Natural killer cell treated with Interleukin-12 subunit alpha and Interleukin-12 subunit beta and Interleukin-15 and Interleukin-18, amount 100 ng/mL, for 72 hours (primary cell): ENCODE measurements at places on chromosomes 3 and 15. TPM values are rescaled to one million over a fixed set of nuclear protein-coding genes. Genes with fewer than 3 reads are reported as not detected.
A peak's percentile ranks its signal among the peaks of the same experiment; 100 is the strongest.

DNA sequence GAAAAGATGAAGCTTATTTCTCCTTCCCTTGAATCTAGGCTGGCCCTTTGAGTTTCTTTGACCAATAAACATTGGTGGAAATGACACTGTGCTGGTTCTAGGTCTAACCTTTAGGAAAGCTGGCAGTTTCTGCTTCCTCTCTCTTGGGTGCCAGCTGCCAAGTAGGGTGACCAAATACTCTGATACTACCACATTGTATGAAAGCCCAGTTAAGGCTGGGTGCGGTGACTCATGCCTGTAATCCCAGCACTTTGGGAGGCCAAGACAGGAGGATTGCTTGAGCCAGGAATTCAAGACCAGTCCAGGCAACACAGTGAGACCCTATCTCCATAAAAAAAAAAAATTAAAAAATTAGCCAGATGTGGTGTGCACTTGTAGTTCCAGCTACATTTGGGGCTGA is 320.7 kb downstream of the ZNF621 start:
- H3K27me3 ChIP-seq, result peaks cover 8% of the 10 kb centered on the region
- peaks cover 3% of the 10 kb centered on the region for H3K4me1 ChIP-seq
- H3K27ac ChIP-seq, result no peak overlapping the region
- no peaks in the 10 kb centered on the region for H3K36me3 ChIP-seq
- no peak for DNase-seq

GRCh38 chr3:159779883-159780282 is 208.8 kb upstream of the IL12A start:
- no peak overlapping the region for H3K4me3 ChIP-seq
- no peak overlapping the region for H3K27ac ChIP-seq
- DNase-seq, result no peak
- H3K4me1 ChIP-seq, result no peaks in the 10 kb centered on the region
- peaks cover 8% of the 10 kb centered on the region for H3K27me3 ChIP-seq

GRCh38 chr3:14388201-14388600 is 14.2 kb upstream of the SLC6A6 start:
- H3K4me3 ChIP-seq, result no peak overlapping the region
- no peak for DNase-seq
- no peaks in the 10 kb centered on the region for H3K4me1 ChIP-seq
- peaks cover 20% of the 10 kb centered on the region for H3K27me3 ChIP-seq
- no peaks in the 10 kb centered on the region for H3K36me3 ChIP-seq

KIF15 gene
- 27.2 TPM for total RNA-seq

SCAANT1 gene
- total RNA-seq, result 2.6 TPM

ATP8B4 gene
- total RNA-seq, result 296 TPM

CCDC9B gene
- 0.47 TPM for total RNA-seq

PDE8A gene
- total RNA-seq, result 27.0 TPM

- no peak overlapping the region for H3K4me3 ChIP-seq
- peaks cover 12% of the 10 kb centered on the region for H3K36me3 ChIP-seq
- H3K27me3 ChIP-seq, result no peaks in the 10 kb centered on the region
- no peaks in the 10 kb centered on the region for H3K4me1 ChIP-seq
Measured at GRCh38 chr3:154764856-154765640, 315.1 kb upstream of the MME start.

MESP2 gene
- total RNA-seq, result not detected

GCNT3 gene
- not detected for total RNA-seq

NMD3 gene
- 66.8 TPM for total RNA-seq

GRCh38 chr3:31431321-31431720 is 101.4 kb upstream of the STT3B start:
- H3K4me3 ChIP-seq, result no peak overlapping the region
- H3K4me1 ChIP-seq, result no peaks in the 10 kb centered on the region
- H3K27me3 ChIP-seq, result peaks cover 5% of the 10 kb centered on the region
- DNase-seq, result no peak
- peaks cover 15% of the 10 kb centered on the region for H3K36me3 ChIP-seq
- no peak overlapping the region for H3K27ac ChIP-seq

DNA sequence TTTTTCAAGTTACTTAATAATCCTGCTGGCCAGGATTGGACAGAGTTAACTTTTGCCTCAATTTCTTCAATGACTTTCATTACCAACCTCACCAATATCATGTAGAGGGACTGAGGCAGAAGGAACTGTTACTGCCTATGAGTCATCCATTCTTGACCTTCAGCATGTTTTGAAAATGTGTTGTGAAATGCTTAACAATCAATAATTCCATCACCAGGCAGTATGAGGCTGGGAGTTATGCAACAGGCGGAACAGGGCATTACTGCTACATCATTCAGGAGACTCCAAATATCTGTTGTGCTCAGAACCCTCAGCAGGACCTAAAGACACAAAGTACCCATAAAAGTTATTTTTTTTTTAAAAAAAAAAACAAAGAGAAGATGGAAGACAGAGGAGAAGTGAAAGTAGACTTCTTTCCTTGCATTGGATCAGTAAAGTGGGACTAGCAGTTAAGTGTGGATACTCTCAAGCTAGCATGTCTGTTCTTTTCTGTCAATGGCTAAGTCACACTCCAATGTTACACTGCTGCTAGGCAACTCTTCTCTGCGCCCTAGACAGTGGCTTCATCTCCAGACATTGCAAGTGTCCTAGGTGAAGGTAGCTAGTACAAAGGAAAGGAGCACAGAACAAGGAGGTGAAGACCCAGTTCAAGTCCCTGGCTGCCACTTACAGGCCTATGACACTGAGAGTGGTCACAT is 184.9 kb upstream of the LPP start:
- no peak overlapping the region for H3K27ac ChIP-seq
- DNase-seq, result no peak
- no peaks in the 10 kb centered on the region for H3K36me3 ChIP-seq
- H3K4me3 ChIP-seq, result no peak overlapping the region
- H3K4me1 ChIP-seq, result peaks cover 16% of the 10 kb centered on the region
- no peaks in the 10 kb centered on the region for H3K27me3 ChIP-seq

DNA sequence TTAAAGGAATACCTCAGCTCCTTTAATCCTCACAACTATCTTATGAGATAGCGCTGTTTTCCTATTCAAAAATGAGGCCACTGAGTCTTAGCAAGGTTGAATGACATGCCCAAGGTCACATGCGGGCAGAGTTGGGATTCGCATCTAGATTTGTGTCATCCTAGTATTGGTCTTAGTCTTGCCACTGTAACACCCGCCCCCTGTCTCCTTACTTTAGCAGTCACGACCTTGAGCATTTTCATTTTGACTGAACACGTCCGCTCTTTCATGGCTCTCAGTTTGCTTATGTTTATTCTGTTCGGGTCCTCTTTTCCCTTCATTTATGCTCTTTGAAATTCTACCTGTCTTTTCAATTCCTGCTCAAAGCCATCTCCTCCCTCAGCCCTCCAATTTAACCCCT is 112.5 kb upstream of the CADPS start:
- H3K4me1 ChIP-seq, result no peaks in the 10 kb centered on the region
- no peak overlapping the region for H3K27ac ChIP-seq
- no peak overlapping the region for H3K4me3 ChIP-seq
- no peak for DNase-seq

DNA sequence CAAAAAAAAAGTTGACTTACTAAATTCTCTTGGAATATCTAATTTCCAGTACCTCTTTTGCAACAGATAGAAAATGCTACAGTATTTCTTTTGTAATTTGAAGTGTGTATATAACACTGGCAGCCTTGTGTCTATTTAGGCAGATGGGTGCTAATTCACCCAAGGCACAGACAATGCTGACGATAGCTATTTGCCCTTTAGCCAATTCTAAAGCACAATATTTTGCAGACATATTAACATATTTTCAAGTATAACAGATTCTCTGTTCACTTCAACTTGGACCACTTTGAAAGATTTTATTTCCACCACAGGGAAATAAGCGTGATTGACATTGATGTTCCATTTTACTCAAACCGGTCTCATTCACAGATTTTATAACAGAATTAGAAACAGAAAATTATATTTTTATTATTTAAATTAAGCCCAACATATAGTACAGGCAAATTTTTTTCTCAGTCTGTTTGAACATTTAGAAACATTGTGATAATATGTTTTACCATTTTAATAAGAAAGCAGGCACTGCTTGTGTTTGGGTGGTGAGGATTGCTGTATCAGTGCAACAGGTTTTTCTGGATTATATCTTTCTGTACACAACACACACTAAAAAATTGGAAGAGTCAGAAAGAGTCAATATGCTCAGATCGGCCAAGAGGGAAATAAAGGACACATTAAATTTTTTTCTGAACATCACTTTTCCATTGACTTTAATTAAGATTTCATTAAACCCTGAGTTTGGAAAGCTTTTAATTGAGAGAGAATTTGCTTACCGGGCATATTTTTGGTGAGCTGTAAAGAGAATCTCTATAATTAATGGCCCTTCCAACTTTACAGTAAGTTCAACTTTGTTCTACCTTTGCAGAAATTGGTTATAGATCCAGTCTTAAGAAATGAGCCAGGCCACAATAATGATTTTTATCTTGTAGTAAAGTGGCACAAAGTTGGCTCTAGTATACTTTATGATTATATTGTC is 327.3 kb upstream of the NR2F2 start:
- H3K4me1 ChIP-seq, result no peaks in the 10 kb centered on the region
- peaks cover 39% of the 10 kb centered on the region for H3K27me3 ChIP-seq
- DNase-seq, result no peak
- no peak overlapping the region for H3K4me3 ChIP-seq

DNA sequence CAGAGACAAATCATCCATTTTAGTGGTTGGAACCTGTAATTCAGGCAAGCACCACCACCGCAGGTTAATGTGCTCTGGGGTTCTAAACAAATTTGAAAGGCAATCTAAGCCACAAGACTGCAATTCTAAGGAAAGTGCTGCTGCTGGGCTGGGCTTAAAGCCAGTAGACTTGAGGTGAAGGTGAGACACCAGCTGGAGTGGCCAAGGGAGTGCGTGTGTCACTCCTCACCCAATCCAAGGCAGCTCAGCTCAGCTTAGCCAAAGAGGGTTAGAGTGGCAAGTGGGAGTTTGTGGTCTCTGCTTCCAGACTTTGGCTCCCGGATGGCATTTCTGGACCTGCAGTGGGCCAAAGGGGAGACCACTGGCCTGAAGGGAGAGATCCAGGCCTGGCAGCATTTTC is 1655.6 kb downstream of the SI start:
- H3K27ac ChIP-seq, result no peak overlapping the region
- H3K4me3 ChIP-seq, result no peak overlapping the region
- no peak for DNase-seq
- no peaks in the 10 kb centered on the region for H3K4me1 ChIP-seq
- peaks cover 5% of the 10 kb centered on the region for H3K36me3 ChIP-seq

- no peaks in the 10 kb centered on the region for H3K4me1 ChIP-seq
- H3K27ac ChIP-seq, result no peak overlapping the region
- H3K4me3 ChIP-seq, result no peak overlapping the region
- peaks cover 7% of the 10 kb centered on the region for H3K27me3 ChIP-seq
Measured at GRCh38 chr3:171838218-171838720, 4.9 kb upstream of the TMEM212 start.

GRCh38 chr3:132145833-132146232 is 111.0 kb upstream of the CPNE4 start:
- H3K4me3 ChIP-seq, result no peak overlapping the region
- DNase-seq, result no peak
- H3K4me1 ChIP-seq, result no peaks in the 10 kb centered on the region
- no peak overlapping the region for H3K27ac ChIP-seq

- no peak overlapping the region for H3K27ac ChIP-seq
- H3K4me1 ChIP-seq, result peaks cover 24% of the 10 kb centered on the region
- DNase-seq, result no peak
- H3K4me3 ChIP-seq, result no peak overlapping the region
Measured at GRCh38 chr3:33795856-33796536, 2.4 kb upstream of the PDCD6IP start.

DNA sequence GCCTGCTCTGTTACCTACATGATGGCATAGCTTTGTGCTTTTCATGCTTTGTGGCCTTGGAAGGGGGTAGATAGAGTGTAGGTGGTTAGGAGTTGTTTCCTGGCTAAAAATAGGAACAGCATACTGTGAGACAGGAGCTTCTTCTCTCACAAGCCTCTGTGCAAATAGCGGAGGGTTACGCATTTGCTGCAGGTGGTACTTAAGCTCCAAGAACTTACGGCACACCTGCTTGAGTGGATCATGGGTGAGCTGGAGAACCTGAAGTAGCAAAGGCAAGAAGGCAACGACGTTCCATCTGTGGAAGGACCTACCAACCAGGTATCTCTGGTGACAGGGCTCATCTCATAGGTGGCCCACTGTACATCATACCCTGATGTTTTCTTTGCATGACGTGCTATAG is 66.0 kb downstream of the ST6GAL1 start:
- peak overlapping the region; percentile 84 for H3K27ac ChIP-seq
- no peaks in the 10 kb centered on the region for H3K27me3 ChIP-seq
- peaks cover 53% of the 10 kb centered on the region for H3K4me1 ChIP-seq
- peaks cover 8% of the 10 kb centered on the region for H3K36me3 ChIP-seq

GRCh38 chr15:63597038-63597790 is at the start of gene FBXL22:
FBXL22 (plus strand) TSS chr15:63597387; CDS start chr15:63597393, 6 bp downstream.
- H3K36me3 ChIP-seq, result no peaks in the 10 kb centered on the region
- H3K4me3 ChIP-seq, result no peak within 1 kb of the TSS
- DNase-seq, result no peak
